Hypothalamus (tissue), 51 donors: ENCODE measurements at places on chromosomes 5 and 9.

GRCh38 chr5:143434261-143435209 lies 31.0 kb upstream of the NR3C1 start:
- DNase-seq, result no peak

- no peak for DNase-seq
Measured at GRCh38 chr5:172399336-172399735, 55.0 kb downstream of the SH3PXD2B start.

DNA sequence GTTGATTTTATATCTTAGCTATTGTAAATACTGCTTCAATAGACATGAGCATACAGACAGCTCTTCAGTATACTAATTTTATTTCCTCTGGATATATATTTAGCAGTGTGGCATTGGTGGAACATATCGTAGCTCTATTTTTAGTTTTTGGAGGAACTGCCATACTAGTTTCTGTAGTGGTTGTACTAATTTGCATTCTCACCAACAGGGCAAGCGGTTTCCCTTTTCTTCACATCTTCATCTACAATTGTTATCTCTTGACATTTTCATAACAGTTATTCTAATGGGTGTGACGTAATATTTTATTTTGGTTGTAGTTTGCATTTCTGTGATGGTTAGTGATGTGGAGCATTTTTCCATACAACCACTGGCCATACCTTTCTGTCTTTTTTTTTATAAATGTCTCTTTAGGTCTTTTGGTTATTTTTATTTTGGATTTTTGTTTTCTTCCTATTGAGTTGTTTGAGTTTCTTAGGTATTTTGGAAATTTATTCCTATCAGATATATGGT lies 32.5 kb downstream of the TAF11L14 start:
- DNase-seq, result no peak

DNA sequence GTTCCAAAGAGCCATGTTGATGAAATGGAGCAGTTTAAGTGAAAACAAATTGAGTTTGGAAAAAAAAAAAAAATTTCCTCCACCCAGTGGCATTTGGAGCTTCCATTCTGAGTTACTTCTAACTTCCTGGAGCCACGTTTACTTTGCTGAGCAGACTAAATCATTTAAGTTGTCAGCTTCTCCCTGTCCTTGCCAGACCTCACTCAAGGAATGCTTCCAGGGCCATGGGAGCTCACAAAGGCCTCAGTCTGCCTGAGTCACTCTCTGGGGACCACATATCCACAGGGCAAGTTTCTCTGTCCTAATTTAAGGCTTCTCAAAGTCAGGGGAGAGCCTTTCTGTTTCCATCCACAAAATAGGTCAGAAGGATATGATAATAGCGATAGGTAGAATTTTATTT lies 210.3 kb upstream of the TNC start:
- no peak for DNase-seq

- DNase-seq, result no peak
Measured at GRCh38 chr9:116549786-116550660, 137.1 kb upstream of the TRIM32 start.

DNA sequence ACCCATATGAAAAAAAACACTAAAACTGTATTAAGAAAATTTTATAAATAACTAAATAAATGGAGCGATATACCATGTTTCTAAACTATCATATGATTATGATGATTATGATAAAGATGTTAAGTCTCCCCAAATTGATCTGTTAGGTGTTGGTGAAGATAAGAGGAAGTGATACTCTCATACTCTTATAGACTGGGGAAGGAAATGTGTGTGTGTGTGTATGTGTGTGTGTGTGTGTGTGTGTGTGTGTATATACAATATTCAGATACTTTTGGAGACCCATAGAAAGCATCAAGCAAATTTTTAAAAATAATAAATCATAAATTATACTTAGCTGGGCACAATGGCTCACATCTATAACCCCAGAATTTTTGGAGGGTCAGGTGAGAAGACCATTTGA lies 62.9 kb downstream of the TMEM232 start:
- no peak for DNase-seq

GRCh38 chr9:91736311-91736710 lies 213.7 kb downstream of the ROR2 start:
- DNase-seq, result no peak

DNA sequence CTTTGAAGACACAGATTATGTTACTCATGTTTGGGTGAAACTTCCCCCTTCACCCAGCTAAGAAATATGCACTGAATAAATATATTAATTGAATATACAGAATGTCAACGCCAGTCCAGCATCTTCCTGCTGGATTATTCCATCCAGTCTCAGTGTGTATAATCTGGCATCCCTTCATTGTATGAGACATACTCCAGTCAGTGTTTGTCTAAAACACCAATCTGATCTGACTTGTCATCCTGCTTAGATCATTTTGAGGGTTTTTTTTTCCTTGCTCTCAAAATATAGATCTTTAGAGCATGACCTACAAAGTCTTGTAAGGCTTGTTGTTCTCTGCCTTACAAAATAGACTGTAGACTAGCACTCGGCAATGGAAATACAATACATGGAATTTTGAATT lies 195.1 kb downstream of the SMARCA2 start:
- no peak for DNase-seq

GRCh38 chr5:57174128-57174889 lies 450 bp downstream of the GPBP1 start:
- no peak for DNase-seq

DNA sequence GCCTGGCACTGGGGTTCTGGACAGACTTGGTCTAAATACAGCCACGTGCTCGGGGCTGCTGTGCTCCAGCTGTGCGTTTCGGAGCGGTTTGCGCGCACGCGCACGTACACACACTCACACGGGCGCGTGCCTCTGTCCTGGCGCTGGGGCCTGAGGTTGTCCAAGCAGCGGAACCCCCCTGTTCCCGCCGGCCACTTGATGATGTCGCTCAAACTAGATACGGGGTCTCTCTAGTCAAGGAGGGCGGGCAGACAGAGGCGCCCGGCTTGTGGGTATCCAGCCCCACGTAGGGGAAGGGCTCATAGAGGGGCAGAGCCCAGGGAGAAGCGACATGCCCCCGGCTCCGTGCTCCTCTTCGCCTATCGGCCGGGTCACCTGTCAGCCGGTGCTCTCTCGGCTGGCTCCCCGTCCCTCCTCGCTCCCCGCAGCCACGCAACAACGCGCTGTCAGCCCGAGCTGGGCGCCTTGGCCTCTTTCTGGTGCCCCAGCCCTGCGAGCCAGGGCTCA lies 8.9 kb downstream of the NR2F1-AS1 start:
- no peak for DNase-seq

DNA sequence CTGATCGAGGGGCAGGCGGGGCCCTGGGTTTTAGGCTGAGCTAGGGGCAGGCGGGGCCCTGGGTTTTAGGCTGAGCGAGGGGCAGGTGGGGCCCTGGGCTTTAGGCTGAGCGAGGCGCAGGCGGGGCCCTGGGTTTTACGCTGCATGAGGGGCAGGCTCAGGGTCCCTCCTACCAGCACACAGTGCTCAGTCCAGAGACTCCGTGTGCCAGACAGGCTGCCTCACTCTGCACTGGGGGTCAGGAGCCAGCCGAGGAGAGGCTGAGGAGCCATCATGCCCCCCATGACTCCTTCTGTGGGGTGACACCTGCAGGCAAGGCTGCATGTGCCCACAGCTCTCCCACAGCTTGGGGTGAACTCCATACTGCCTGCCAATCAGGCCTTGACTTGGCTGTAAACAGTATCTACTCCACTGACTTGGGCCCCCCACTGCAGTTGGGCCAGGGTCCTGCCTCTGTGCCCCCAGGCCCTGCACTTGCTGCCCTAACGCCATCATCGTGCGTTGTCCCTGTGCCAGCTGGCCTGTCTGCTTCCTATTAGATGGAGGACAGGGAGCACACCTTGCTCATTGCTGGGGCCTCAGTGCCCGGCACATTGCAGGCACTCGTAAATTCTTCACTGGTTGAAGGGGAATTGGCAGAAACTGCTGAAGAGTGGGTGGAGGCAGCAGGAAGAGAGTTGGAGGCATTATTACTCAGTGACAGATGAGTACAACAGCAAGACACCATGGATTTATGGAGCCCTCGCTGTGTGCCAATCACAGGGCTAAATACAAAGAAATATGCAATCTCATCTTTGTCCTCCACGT lies 78.6 kb downstream of the AMBP start:
- no peak for DNase-seq

GRCh38 chr5:138983984-138984383 lies 108.8 kb upstream of the LRRTM2 start:
- DNase-seq, result no peak

GRCh38 chr5:44885903-44886302 lies 77.2 kb downstream of the MRPS30 start:
- DNase-seq, result no peak

- no peak for DNase-seq
Measured at GRCh38 chr5:158570502-158570901, 529.2 kb downstream of the EBF1 start.

GRCh38 chr9:73022353-73022752 lies 69.5 kb upstream of the ALDH1A1 start:
- DNase-seq, result no peak

- no peak for DNase-seq
Measured at GRCh38 chr9:34571481-34571810, 18.1 kb downstream of the CNTFR start.

- DNase-seq, result no peak
Measured at GRCh38 chr9:89409466-89409865, 88.4 kb downstream of the SEMA4D start.
